Fibroblast of lung (primary cell): ENCODE measurements at places on chromosomes 6 and 20. TPM values are rescaled to one million over a fixed set of nuclear protein-coding genes. Genes with fewer than 3 reads are reported as not detected.

The PRL gene
- polyA plus RNA-seq = not detected in 2 replicates

DNA sequence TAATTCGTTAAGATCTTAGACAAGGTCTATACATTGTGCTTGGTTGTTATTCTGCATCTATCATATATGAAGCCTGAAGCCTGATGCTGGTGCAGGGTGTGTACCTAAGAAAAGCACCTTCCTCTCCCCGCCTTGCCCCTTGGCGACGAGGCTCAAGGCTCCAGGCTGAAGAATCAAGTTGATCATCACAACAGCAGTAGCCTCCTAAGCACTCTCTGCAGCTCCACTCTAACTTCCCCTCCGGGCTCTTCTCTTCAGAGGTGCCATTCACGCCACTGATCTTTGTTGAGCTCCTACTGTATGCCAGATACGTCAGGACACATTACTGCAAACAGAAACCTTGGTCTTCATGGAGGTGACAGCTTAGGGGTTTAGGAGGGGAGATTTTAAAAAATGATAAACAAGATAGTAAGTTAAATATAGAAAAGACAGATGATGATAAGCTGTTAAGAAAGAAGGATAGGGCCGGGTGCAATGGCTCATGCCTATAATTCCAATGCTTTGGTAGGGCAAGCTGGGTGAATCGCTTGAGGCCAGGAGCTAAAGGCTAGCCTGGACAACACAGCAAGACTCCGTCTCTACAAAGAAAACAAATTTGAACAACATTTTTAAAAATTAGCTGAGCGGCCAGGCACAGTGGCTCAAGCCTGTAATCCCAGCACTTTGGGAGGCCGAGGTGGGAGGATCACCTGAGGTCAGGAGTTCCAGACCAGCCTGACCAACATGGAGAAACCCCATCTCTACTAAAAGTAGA is 38.4 kb upstream of the ZNF217 start:
- DNase-seq = no peak

GRCh38 chr6:24078200-24078599 is 47.8 kb upstream of the NRSN1 start:
- no peak for DNase-seq

The UTRN gene
- 37.8 and 43.9 TPM in 2 replicates for polyA plus RNA-seq

- DNase-seq = peak; percentile 56
These were observed 2.0 kb downstream of the ZNF335 start for GRCh38 chr20:45969712-45970634.

GRCh38 chr6:45923831-45924391 is 91.7 kb downstream of the CLIC5 start:
- peak; percentile 74 for DNase-seq

DNA sequence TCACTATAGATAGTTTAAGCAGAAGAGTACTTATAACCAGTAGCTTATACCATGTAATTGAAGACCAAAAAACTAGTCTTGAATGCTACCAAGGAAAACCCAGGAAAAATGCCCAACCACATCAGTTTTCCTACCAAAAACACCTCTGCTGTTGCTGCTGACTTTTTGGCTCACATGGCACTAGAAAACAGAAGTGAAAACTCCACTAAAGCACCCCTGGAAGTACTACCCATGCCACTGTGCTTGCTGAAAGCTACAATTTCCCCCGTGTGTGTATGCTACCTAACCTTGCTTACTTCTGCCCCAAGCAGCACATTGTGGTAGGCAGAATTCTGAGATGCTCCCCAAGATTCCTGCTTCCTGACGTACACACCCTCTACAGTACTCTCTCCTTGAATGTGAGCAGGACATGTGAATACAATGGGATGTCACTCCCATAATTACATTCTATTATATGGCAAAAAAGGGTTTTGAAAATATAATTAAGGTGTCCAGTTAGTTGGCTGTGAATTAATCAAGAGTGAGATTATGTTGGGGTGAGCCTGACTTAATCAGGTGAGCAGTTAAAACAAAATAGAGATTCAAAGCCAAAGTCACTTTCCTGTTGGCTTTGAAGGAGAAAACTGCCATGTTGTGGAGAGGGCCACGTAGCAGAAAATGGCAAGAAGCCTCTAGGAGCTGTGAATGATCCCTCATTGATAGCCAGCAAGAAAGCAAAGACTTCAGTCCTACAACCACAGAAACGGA is 209.8 kb upstream of the MARCKS start:
- DNase-seq = peak; percentile 18
